ENCODE measurements at places on chromosomes 6 and 20.

DNA sequence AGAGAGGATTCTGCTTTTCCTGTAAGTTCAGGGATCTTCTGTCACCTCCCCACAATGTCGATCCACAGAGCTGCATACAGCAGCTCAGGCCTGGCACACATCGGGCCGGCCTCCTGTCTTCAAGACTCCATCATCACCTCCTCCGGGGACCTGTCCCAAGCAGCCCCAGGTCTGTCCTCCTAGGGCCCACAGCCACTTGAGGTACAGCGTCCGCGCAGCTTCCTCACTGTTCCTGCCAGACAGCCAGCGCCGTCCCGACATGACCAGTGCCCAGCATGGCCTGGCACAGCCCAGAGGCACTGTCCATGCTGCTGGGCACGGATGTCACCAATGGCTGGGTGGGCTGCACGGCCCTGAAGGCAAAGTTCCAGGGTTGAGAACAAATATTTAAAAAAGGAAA lies 101.6 kb downstream of the DLL1 start:
- DNase-seq = no peak

- peak; percentile 19 for DNase-seq
These were observed 111.0 kb downstream of the TBXT start for GRCh38 chr6:166056637-166057036.

GRCh38 chr6:111032484-111033140 lies 50.8 kb downstream of the RPF2 start:
- no peak for DNase-seq

- DNase-seq = no peak
These were observed 11.2 kb upstream of the IP6K3 start for GRCh38 chr6:33757906-33758305.

GRCh38 chr6:154440422-154441043 lies 70.0 kb downstream of the CNKSR3 start:
- DNase-seq = no peak

GRCh38 chr6:136607204-136607931 lies 57.1 kb upstream of the MAP7 start:
- DNase-seq = no peak

DNA sequence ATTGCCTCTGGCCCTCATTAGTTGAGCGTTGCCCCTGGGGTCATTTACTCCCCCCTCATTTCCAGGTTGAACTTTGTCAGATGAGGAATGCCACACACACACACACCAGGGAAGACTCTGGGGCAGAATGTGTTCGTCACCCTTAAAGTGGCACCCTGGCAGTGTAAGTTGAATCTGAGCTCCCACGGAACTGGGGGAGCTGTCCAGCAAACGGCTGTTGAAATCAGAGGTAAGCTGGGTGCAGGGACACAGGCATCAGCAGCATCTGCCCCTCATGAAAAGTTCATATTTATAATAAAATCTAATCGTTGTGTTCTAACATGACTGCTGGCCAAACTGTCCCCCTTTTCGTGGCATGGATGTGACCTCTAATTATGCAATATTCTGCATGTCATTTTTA lies 4.3 kb upstream of the MC3R start:
- DNase-seq = no peak

DNA sequence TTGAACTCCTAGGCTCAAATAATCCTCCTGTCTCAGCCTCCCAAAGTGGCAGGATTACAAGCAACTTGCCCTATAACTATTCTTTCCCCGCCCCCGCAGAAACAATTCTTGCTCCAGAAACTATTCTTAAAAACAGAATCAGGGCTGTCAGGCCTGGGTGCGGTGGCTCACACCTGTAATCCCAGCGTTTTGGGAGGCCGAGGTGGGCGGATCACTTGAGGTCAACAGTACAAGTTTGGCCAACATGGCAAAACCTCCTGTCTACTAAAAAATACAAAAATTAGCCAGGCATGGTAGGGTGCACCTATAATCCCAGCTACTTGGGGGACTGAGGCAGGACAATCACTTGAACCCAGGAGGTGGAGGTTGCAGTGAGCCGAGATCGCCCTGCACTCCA lies 31.2 kb downstream of the SAMHD1 start:
- no peak for DNase-seq

DNA sequence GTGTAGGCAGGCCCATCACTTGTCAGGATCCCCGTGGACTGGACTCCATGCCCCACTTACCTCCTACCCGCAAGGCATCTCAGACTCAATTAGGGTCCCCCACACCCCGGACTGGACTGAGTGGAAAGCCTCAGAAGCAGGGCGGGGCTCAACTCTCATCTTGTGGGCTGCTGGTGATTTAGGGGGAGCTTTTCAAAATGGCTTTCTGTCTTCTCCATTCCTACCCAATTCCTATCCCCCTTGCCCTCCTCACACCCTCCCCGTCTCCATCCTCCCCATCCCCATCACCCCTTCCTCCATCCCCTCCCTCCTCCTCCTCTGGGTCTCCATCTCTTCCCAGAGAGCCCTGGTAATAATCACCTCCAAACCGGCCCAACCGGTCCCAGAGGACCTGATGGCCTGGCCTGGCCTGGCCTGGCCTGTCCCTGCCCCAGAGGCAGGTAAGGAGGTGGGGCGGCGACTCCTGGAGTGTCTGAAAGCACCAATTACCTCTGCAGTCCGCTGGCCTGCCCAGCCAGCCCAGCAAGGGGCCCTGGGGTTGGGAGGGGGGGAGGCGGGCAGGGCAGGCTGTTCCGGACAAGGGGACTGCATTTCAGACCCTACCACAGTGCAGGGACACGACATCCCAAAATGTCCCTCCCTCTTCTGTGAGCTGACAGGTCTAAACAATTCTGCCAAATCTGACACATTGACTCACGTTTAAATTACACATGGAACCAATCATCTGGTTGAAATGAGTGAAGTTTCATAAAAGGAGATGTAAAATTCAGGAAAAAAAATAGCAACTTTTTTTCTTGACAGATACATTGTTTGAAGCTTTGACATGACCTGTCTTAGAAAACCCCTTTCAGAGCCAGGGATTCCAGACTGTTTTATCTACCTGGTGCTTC lies 24.8 kb downstream of the MAFB start:
- no peak for DNase-seq

- peak; percentile 48 for DNase-seq
These were observed 180.4 kb upstream of the JARID2 start for GRCh38 chr6:15065261-15065989.

DNA sequence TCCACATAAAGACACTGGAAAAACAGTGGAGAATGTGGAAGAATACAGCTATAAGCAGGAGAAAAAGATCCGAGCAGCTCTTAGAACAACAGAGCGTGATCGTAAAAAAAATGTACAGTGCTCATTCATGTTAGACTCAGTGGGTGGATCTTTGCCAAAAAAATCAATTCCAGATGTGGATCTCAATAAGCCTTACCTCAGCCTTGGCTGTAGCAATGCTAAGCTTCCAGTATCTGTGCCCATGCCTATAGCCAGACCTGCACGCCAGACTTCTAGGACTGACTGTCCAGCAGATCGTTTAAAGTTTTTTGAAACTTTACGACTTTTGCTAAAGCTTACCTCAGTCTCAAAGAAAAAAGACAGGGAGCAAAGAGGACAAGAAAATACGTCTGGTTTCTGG lies 57.1 kb downstream of the MAP3K4 start:
- peak; percentile 92 for DNase-seq

DNA sequence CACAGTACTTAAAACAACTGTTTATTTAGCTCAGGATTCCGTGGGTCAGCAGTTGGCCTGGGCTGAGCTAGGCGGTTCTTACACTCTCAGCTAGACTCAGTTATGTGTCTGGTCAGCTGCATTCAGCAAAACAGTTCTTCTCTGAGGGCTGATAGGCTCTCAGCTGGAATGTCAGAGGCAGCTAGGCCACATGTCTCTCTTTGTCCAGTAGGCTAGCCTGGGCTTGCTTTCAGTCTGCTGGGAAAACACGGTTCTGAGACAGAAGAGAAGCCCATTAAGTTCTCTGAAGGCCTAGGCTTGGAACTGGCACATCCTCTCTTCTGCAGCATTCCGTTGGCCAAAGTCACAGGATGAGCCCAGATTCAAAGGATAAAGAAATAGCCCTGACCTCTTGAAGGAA lies 65.6 kb downstream of the TULP4 start:
- peak; percentile 24 for DNase-seq

DNA sequence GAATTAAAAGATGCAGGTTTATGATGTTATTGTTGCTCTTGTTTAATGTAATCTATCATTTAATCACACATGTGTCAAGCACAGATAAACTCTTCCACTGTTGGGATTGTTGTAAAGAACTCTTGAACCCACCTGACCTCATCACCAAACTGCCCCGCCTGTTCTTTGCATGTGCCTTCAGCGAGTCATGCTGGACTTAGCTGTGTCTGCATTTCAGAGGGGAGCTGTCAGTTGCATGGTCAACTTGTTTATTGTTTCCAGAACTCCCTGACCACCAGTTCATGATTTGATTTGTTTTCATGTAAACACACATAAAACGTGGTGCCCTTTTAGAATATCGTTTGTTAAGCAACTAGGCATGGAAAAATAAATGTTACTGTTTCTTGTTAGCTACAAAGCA lies 93.6 kb downstream of the KHDC1L start:
- DNase-seq = no peak

- peak; percentile 64 for DNase-seq
These were observed 273.0 kb upstream of the TAB2 start for GRCh38 chr6:149044528-149044927.

GRCh38 chr20:46063652-46064054 lies 26.1 kb downstream of the NCOA5 start:
- no peak for DNase-seq

DNA sequence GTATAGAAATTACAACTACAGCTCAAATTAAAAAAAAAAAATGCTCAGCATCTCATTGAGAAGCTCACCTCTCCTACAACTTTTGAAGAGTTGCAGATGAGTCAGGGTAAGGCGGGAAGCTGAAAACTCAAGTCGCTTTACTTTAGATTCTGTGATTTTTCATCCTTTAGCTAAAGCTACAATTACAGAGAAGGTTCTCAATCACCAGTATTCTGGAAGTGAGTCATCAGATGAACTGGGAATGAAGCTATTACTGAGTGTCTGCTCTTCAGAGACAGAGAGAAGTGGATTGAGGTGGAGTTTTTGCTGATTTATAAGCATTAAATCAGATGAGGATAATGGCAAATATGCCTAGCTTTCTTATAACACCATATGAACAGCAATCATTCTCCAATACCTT lies 91.9 kb downstream of the TFAP2A start:
- no peak for DNase-seq

DNA sequence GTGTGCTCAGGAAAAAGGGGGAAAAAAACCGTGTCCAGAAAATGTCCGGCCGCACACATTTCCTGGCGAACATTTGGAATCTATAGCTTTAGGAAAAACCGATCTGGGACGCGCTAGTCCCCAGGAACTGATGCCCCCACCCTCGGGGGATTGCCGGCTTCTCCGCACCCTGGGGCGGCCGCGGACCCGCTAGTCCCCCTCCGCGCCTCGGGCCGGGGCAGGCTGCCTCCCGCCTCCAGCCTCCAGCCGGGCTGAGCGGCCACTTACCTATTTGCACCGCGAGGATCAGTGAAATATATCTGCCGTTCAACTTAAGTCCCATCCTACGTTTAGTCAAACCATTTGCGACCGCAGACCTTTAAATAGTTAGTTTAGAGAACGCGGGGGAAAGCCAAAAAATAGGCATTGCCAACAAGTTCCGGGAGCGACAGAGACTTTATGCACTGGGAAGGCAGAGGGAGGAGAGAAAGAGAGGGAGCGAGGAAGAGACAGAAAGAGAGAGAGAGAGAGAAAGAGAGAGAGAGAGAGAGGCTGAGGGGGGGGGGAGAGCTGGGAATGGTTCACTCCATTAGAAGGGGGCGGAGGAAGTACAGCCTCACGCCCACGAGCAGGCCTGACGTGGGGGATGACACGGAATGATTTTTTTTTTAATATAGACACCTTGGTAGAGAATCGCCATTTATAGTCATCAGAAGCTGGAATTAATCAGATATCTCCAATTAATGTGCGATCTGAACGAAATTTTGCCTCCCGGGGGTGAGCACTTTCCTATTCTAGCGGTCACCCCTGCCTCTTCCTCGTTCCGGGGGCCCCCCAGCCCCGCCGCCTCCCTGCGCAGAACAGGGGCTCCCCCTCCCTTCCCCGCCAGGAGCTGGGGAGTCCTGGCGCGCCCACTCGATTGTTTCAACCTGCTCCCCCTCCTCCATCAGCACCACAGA lies at the start of gene NRN1:
Gene NRN1, minus strand, starts transcription at position 498 of the 938 bp plus-strand sequence. Its CDS starts 176 bp downstream, at position 322.
- DNase-seq = peak; percentile 78

- no peak for DNase-seq
These were observed 4.2 kb upstream of the IRF4 start for GRCh38 chr6:387293-387741.

GRCh38 chr6:5206920-5207561 lies 53.7 kb downstream of the LYRM4 start:
- DNase-seq = no peak

DNA sequence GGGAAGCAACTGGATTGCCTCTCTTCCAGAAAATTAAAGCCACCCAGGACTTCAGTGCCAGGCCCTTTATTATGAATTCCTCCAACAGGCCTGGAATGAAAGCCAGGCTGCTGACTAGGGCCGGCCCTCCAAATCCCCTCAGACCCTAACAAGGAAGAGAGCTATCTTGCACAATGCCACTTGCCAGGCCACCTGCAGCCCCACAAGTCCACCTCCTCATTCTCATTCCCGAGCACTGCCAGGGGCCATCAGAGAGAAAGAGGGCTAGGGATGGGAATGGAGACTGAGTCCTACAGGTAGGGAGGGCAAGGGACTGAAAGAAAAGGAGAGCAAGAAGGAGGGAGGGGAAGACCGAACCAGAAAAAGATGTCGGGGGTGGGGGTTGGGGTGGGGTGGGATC lies 86.5 kb downstream of the MRPL14 start:
- no peak for DNase-seq

DNA sequence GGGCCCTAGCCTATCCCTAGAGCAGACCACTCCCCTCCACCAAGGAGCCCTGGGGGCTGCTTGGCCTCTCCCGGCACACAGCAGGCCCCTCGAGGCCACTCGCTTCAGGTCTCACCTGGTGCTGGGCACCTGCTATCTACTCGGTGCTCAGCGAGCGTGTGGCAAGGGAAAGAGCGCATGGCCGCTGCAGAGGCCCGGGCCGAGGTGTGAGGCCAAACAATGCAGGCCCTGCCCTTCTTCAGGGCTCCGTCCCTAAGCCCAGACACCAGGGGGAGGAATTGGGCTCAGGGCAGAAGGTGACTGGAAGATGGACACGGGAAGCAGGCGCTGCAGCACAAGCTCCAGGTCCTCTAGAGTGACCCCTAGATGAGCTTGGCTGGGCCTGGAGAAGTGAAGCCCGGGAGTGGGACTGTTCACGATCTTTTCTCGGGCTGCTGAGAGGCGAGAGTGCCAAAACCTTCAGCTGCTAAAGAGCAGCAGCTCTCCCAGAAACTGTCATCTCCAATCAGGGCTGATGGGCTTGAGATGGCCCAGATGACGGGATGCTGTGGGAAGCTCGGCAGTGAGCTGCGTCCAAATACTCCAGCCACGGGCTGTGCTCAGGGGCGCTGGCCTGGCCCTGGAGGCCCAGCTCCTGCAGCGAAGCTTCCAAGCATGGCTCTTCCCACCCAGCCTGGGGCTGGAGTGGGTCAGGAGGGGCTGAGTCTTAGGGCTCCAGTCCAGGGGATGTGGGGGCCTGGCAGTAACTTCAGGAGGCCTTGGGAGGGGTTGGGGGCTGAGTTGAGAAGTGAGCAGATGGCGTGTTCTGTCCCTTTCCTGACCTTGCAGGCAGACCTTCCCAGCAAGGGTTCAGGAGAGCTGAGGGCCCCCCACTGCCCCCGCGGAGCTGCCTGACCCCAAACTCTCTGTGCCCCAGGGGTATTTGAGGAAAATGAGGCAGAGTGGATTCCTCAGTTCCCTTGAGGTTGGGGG lies 43.7 kb downstream of the APCDD1L start:
- DNase-seq = peak; percentile 77
